ENCODE measurements at places on chromosomes 1 and 21. TPM values are rescaled to one million over a fixed set of nuclear protein-coding genes. Genes with fewer than 3 reads are reported as not detected.

DNA sequence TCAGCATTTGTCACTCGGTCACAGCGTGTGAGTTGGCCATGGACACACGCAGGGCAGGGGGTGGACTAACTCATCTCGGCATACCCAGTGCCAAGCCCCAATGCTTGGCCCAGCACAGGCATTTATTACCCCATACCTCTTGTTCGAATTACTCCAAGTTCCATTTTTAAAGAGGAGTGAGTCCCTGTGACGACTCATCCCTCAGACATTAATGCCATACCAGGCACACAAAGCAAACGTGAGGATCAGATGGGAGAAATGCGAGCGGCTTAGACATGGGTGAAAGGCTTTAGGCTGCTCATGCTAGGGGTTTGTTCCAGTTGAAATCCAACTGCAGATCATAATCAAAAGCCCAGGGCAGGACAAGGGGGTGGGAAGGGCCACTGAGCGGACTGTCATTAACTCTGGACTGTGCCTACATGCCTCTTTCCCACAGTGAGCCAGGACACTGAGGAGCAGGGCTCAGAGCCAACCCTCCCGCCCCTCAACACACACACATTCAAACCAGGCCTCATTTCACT, 118.5 kb upstream of the NGF start:
- DNase-seq: no peak

GRCh38 chr1:207286786-207287468, 34.6 kb upstream of the CD55 start:
- no peak for DNase-seq

DNA sequence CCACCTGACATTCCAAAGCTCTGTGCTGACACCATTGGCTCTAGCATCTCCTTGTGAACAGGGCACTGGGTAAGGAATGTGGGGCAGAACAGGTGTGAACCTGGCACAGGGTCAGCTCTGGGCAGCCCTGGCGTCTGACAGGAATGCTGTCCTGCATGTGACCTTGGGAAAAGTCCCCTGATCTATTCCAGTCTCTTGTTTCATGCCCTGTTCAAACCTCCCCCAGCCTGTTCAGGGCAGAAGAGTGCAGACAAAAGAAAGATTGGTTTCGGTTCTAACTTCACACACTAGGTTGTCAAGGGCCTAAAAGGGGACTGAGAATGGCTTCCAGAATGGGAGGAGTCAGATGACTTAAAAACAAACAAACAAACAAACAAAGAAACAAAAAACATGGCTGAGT, 27.6 kb upstream of the SDHB start:
- no peak for DNase-seq

DNA sequence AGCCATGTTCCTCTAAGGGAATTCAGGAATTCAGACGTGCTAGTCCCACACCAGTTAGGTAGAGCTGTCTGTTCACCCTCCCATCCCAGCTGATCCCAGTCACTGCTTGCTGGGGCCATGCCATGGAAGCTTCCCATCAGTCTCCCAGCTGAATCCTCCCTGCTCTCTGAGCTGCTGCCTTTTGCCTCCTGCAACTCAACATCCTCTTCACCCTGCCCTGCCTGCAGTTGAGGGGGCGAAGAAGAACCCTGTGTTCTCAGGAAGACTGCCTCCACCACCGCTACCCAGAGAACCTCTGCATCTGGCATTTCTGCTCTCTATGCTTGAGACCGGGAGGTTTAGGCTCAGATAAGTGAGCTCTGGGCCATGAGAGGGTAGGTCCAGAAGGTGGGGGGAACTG, 16.2 kb downstream of the CDCA8 start:
- no peak for DNase-seq

DNA sequence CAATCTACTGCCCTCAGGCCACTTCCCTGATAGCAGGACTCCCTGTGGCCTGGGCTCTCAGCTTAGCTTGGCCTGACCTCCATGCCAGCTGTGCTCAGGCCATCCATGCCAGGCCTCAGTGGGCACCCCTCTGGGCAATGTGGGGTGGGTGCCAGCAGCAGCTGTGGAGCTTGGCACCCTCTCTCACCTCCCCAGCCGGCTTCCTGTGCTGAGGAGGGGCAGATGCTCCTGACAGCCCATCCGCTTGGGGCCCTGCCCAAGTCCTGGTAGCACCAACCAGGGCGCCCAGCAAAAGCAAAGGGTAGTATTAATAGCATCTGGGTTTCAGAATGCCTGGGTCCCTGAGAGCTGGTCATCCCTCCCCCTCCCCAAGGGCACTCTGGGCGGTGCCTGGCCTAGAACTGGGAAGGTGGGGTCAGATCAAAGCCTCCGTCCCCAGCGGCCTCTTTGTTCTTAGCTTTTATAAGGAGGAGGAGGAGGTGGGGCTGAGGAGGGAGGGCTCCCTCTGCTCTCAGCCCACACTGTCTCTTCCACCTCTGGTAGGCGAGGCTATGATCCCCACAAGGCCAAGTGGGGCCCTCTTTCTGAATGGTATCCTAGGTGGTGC, 6.1 kb downstream of the EFNA4 start:
- DNase-seq: no peak

Gene OR2L8
- not detected for total RNA-seq

Gene HMGCS2
- 1,165 TPM for total RNA-seq

Gene PKLR
- total RNA-seq: 50.5 TPM

DNA sequence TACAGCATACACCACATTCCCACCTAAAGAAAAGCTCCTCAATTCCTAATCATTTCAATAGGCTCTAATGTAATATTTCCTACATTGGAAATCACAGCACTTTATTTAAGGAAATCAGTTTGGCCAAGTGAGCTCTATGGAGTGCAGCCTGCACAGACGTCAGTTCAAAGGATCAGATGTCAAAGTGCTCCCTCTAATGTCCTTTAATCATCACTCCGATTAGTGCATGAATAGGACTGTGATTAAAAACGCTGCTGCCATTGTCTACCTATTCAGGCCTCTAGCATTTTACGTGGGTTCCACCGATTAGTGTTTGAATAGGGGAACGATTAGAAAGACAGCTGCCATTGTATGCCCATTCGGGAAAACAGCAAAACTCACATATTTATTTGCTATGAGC, 50.2 kb downstream of the DPYD start:
- DNase-seq: no peak

- no peak for DNase-seq
Observed at GRCh38 chr1:25150985-25151495, 81.3 kb downstream of the SYF2 start.

DNA sequence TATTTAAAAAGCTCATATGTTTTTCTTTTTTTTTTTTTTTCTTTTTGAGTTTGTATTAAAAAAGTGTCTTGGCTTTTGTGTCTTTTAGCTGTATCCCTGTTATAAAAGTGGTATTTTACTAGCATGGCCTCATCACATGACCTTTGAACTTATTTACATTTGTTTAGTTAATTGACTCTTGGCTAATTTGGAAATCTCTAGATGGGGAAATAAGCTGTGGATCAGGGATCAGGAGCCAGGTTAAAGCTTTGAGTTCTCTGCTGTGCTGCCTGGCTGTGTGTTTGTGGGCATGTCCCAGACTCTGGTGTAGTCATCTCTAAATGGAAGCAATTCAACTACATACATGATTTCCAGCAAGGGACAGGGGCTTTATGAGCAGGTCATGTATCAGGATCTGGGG, 56.5 kb downstream of the HHAT start:
- DNase-seq: no peak

Gene POU3F1
- not detected for total RNA-seq

DNA sequence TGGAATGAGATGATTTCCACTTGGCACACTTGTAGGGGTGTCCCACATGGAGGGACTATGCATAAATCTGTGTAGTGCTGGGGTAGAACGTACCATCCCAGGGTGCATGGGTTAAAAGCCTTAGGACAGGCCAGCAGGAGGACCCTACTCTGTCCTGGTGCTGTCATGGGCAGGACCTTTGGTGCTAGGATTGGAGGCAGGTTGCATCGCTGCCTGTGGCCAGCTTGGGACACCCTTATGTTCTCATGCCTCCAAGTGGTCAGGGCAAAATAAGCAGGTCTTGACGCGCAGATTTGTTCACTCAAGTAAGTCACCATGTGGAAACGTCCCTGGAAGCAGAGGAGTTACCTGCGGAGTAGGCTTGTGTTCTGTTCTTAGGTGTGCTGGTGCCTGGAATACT, 49.5 kb upstream of the RAB3GAP2 start:
- no peak for DNase-seq

Gene ZYG11A
- total RNA-seq: not detected

Gene SPTA1
- not detected for total RNA-seq

DNA sequence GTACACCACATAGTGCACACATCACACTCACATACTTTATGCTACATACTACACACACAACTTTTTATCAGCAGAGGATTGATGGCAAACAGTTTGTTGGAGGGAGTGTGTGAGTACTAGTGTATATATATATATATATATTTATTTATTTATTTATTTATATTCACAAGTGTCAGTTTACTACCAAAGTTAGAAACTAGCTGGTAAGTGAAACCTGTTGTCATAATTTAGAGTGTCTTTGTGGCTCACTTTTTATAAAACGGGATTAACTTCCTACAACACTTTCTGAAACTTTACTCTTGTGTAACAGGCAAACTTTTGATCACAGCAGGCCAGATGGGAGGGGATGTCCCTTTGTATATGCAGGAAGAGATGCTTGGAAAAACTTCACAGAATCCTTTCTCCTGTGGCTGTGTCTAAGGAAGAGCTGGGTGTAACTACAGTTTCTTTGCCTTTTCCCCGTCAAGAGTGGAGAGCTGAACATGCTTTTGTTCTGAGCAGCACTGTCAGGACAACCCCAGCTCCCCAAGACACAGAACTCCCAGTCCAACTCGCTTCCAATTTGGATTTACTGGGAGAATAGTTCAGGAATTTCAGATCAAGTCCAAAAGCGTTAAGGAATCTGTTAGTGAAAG, 1.9 kb upstream of the SAMD13 start:
- no peak for DNase-seq

Gene RXFP4
- not detected for total RNA-seq

Gene MAP10
- 3.2 TPM for total RNA-seq

GRCh38 chr1:93905734-93906133, 3.5 kb downstream of the GCLM start:
- DNase-seq: no peak

GRCh38 chr1:227780101-227781044, 35.1 kb upstream of the PRSS38 start:
- peak; percentile 8 for DNase-seq

Gene ZNF670
- total RNA-seq: 1.8 TPM

Gene MEAF6
- 53.4 TPM for total RNA-seq

Gene CA6
- not detected for total RNA-seq
